Ascending aorta (tissue), 2 donors: ENCODE measurements at places on chromosomes 2 and 18. TPM values are rescaled to one million over a fixed set of nuclear protein-coding genes. Genes with fewer than 3 reads are reported as not detected.

The DSC1 gene
- total RNA-seq = not detected

The EMILIN1 gene
- 301 TPM for total RNA-seq

The CD8B2 gene
- total RNA-seq = not detected

The NT5C1B gene
- not detected for total RNA-seq

The NOL4 gene
- total RNA-seq = not detected

DNA sequence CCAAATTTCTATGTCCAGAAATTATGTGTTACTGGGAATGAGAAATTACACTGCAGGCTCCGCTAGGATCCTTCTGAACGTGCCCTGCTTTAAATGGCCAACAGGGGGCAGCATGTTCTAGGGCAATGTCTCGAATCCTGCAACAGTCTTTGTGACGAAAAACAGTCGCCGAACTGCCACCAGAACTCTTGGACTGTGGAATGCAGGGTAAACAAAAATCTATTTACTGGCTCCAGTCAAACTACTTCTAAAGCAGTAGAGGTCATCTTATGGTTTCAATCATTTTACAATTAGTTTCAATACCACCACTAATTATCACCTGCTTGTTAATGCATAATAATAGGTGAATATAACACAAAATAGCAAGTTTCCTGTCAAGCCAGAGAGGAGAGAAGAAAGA is 9.8 kb upstream of the ZNF397 start:
- no peak overlapping the region for H3K27ac ChIP-seq
- H3K4me3 ChIP-seq = no peak overlapping the region
- peak; percentile 90 for DNase-seq
- no peaks in the 10 kb centered on the region for H3K27me3 ChIP-seq
- H3K36me3 ChIP-seq = no peaks in the 10 kb centered on the region

DNA sequence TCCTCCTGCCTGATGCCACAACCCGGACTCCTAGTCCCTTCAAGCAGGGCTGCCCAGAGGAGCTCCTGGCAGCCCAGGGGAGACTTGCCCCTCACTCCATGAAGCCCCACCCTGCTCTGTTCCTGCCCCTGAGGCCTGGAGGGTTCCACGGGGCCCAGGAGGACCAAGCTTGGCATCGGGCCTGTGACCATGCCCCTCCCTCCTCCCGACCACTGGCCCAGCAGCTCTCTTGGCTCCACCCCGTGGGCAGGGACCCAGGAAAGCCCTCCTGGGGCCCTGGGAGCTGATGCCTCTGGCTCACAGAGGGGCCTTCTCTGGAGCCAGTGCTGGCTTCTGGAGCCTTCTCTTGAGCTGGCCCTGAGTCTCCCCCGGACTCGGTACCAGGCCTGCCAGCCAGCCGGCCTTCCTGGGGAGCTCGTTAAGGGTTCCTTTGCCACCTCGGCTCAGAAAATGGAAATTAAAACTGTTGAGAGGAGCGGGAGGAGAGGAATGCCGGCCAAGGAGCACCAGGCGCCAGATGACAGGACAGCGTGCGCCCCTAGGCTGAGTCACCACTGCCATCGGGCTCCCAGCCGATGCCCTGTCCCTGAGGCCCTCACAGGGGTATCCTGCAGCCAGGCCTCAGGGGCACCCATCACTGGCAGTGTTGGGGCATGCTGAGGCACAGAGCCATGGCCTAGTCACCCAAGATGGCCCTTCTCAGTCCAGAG is 40.6 kb upstream of the SNED1 start:
- H3K36me3 ChIP-seq = no peaks in the 10 kb centered on the region
- H3K4me3 ChIP-seq = no peak overlapping the region
- H3K4me1 ChIP-seq = no peaks in the 10 kb centered on the region
- no peak overlapping the region for H3K27ac ChIP-seq

GRCh38 chr18:76328140-76328539 is 166.9 kb downstream of the ZNF516 start:
- no peak overlapping the region for H3K4me3 ChIP-seq
- no peaks in the 10 kb centered on the region for H3K27me3 ChIP-seq
- no peaks in the 10 kb centered on the region for H3K4me1 ChIP-seq

DNA sequence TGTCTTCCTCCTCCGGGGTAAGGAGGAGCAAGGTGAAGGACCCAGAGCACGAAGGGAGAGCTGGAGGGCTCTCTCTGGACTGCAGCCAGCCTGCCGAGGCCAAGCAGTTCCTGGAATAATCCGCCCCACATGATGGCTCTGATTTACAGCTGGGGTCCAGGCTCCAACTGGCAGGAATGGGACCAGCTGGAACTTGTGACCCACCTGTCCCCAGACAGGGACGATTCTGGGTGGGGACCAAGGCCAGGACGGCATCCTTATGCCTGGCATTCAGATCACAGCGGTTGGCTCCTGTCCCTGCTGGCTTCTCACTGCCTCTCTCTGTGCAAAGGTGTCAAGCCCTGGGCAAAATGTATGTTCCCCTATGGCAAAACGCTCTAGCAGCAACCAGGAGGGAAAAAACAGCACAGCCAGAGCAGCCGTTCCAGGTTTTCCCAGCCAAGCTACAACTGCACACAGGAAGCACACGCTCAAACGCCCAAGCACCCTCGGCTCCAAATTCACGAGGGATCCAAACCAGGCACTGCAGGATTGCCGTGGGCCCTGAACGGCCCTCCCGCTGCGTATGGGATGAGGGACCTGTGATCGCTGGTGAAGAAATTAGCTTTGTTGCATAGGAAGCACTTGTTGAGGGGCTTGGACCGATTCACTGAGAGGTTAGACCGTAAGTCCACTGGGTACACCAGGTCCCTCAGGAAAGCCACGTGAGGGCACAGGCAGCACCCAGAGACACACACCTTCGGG is 35.8 kb downstream of the FAM178B start:
- H3K36me3 ChIP-seq = no peaks in the 10 kb centered on the region
- DNase-seq = no peak
- H3K4me3 ChIP-seq = no peak overlapping the region
- no peak overlapping the region for H3K27ac ChIP-seq
- H3K4me1 ChIP-seq = peaks cover 18% of the 10 kb centered on the region

GRCh38 chr2:174544156-174544555 is 53.4 kb downstream of the WIPF1 start:
- no peaks in the 10 kb centered on the region for H3K36me3 ChIP-seq
- no peaks in the 10 kb centered on the region for H3K27me3 ChIP-seq
- no peak for DNase-seq
- no peak overlapping the region for H3K4me3 ChIP-seq
